ENCODE measurements at places on chromosomes 4 and X.

DNA sequence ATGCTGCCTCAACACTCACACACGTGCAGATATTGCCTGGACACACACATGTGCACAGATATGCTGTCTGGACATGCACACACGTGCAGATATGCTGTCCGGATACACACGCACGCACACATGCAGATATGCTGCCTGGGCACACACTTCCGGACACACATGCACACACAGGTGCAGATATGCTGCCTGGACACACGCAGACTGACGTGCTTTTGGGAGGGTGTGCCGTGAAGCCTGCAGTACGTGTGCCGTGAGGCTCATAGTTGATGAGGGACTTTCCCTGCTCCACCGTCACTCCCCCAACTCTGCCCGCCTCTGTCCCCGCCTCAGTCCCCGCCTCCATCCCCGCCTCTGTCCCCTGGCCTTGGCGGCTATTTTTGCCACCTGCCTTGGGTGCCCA lies 14.7 kb downstream of the FGFRL1 start:
- peak; percentile 18 for DNase-seq

DNA sequence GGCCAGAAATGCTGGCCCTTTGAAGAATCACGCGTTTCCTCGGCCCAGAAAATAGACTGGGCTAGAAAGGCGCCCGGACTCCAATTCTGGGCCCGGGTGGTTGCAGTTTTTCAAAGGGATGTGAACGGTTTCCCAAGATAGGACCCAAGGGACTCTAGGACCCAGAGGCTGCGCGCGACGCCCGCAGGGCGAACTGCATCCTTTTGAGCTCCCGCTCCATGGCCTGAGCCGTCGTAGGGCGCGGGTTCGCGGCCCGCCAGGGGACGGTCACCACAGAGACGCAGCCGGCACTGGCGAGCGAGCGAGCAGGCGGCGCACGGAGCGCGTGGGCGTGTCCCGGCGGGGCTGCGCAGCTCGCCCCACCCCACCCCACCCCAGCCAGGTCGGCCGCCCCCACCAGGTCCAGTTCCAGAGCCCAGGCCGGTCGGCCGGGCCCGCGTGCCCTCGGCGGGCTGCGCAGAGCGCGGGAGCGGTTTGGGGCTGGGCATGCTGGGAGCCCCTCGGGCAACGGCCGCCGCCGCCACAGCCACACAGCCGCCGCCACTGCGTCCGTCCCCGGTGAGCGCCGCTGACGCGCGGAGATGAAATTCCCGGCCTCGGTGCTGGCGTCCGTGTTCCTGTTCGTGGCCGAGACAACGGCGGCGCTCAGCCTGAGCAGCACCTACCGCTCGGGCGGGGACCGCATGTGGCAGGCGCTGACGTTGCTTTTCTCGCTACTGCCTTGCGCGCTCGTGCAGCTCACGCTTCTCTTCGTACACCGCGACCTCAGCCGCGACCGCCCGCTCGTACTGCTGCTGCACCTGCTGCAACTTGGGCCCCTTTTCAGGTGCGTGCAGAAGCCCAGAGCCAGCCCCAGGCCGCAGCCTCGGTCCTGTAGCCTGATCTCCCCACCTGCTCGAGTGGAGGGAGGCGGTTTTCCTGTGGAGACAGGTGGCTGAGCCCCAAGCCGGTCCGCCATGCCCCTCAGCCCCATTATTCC lies at the start of gene XK:
TSS of gene XK (plus strand) at position 411 of the 979 bp plus-strand sequence. CDS start at position 582, 171 bp downstream.
- DNase-seq, result peak; percentile 43

GRCh38 chrX:98380106-98380505 lies 1496.4 kb downstream of the RPA4 start:
- no peak for DNase-seq

DNA sequence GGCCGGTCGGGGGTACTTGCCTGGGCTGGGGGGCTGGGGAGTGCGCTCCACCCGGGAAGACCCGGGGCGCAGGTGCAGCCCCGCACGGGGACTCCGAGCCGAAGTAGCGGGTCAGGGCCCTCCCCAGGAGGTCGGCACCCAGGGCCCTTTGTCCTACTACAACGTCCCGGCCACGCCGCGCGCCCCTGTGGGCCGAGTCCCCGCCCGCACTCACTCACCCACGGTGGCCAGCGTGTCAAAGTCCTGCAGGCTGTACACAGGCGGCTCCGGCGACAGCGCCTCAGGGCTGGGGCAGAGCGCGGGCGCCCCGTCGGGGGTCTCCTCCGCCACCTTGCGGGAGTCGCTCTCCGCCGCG lies 602 bp downstream of the PRKX start:
- no peak for DNase-seq

GRCh38 chr4:181793096-181793495 lies 450.1 kb upstream of the TENM3 start:
- DNase-seq, result no peak

DNA sequence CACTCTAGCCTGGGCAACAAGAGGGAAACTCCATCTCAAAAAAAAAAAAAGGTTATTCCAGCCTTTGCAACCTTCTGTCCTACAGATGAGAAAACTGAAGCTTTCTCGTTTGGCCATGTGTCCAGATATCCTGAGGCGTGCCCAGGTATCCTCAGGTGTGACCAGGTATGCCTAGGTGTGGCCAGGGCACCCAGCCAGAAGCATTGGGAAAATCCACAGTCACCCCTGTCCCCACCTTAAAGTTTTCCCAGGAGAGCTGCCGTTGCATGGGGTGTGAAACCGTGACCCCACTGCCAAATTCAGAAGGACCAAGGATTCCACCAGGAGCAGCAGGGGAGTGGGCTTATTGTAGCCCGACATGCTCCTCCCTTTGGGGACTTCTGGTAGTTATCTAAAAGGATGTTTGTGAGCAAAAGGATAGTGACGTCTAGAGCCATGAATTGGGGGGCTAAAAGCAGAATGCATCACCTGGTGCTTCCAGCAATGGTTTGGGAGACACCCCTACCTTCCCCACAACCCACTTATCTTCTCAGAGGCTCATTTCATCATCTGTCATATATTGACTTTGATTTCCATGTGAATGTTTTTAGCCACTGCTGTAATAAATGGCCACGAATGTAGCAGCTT lies 4.0 kb upstream of the DHRSX start:
- no peak for DNase-seq

DNA sequence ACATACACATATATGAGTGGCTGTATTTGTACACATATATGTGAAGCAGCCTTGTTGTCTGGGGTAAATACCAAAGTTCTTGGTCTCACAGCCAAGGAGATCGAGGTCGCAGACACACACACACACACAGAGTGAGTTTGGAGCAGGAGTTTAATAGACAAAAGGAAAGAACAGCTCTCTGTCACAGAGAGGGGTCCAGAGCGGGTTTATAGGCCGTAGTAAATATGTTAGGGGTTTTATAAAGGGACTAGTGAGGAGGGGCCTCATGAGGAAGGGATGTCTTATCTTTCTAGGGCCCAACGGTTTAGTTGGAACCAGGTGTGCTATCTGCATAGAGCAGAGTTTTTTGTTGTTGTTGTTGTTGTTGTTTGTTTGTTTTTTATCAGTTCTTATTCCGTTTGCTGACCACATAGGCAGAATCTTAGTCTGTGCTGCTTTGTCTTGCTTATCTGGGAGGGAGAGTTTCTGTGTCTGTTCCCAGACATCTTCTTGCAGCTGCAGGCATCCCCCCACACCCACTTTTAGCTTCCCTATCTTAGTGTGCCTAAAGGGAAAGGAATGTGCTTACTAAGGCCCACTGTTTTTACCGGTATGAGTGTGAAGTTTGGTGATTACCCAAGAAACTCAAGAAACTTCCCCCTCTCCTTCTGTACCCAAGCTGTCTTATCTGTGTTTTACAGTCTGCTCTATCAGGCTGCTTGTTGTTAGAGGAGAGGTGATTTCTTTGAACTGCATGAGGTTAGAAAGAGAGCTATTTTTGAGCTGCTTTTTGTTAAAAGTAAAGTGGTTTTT lies 91.9 kb downstream of the TENT5D start:
- no peak for DNase-seq

DNA sequence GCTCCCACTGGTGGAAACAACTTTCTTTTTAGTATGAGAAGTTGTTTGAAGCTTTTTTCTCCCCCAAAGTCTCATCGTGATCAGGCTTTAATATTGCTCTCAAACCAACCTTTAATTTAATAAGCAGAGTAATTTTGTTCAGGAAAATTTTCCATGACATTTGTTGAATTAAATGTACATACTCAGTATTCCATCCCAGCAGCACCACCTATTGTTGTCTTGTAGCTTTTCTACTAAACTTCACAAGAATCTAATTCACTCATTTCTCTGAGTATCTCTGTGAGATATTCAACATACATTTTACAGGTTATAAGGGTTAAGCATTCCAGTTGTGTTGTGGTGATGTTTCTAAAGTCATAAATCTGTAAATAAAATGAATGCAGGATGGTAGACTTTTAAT lies 218.3 kb upstream of the HAND2 start:
- no peak for DNase-seq

- no peak for DNase-seq
These were observed 10.0 kb downstream of the TMEM164 start for GRCh38 chrX:110012818-110013485.

DNA sequence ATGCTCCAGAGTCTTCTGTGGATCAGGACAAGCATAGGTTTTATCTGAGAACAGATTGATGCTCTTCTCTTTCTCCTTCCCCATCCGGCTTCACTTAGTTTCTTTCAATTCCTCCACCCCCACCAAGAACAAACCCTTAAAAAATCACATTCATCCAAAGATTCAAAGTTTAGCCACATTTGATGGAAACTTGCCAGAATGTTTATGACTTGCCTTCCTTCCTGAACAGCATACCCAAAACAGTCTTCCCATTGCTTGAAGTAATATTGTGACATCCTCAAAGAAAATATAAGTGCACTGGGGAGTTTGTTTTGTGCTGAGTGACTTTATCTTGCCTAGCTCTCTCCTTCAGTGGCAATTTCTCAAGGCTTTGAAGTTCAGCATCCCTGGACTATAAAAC lies 83.0 kb downstream of the MAGEB17 start:
- DNase-seq, result no peak

DNA sequence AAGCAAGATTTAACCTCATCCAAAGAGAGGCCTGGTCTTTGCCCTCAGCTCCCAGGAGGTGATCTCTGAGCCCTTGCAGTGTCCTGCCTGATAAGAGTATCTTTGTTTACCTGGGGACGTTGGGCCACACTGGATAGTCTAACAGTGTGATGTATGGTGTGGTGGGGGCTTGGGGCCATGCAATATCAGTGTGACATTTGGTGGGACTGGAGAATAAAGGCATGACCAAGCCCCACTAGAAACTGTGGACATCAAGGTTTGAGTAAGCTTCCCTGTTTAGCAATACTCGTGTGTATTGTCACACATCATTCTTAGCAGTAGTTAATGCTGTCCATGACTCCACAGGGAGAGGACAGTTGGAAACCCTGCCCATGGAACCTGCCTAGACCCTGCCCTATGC lies 34.4 kb downstream of the BBS12 start:
- DNase-seq, result no peak

- no peak for DNase-seq
These were observed 22.5 kb downstream of the APOOL start for GRCh38 chrX:85026170-85026569.

DNA sequence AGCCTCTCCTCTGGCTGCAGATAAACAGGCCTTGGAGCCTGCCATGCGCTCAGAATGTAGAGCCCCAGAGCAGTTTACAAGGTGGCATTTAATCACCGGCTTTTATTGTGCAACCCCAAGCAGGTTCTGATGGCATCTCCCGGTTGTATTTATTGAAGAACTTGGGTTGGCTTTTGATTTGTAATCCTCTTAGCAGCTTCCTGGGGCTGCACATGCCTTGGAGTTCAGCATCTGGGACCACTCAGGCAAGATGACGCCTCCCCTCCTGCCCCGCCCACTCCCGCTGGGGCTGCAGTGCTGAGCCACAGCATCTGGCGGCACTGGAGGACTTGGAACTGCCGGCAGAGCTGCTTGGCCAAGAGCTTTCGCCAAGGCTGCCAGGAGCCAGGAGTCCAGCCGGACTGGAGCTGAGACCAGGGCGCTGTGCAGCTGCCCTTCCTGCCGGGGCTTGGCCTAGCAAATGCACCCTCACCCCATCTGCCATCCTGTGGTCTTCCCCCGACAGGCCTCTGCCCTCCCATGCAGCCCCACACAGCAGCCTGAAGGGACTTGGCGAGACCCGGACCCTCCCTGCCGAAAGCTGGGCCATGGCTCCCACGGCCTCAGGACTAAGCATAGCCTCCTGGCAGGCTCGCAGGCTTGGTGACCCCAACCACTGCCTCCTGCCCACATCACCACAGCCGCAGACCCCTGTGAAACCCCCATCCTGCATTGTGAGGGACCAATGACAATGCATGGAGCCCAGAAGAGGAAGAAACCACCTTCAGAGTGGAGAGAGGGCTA lies 5.4 kb downstream of the HTRA3 start:
- no peak for DNase-seq

- DNase-seq, result no peak
These were observed 212.5 kb upstream of the NDST3 start for GRCh38 chr4:117821834-117822233.

- no peak for DNase-seq
These were observed 108.2 kb upstream of the ADRA2C start for GRCh38 chr4:3657902-3658529.

DNA sequence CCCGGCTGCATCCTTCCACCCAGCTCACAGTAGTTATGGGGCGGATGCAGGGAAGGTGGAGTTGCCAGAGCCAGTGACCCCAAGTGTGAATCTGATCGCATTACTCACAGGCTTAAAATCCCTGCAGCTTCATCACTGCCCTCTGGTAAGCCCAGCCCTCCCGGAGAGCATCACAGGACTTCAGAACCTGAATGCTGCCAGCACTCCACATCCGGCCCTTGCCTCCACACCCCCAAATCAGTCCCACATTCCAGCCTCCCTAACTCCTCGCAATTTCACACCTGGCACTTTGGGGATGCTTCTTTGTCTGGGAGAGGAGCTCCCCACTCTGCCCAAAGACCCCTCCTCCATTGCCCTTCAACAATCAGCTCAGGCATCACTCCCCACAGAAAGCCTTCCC lies 15.6 kb downstream of the RASL11B start:
- DNase-seq, result no peak

- no peak for DNase-seq
These were observed 240.2 kb upstream of the F9 start for GRCh38 chrX:139290310-139290709.

- DNase-seq, result no peak
These were observed 2.4 kb upstream of the TBL1X start for GRCh38 chrX:9462456-9462855.

DNA sequence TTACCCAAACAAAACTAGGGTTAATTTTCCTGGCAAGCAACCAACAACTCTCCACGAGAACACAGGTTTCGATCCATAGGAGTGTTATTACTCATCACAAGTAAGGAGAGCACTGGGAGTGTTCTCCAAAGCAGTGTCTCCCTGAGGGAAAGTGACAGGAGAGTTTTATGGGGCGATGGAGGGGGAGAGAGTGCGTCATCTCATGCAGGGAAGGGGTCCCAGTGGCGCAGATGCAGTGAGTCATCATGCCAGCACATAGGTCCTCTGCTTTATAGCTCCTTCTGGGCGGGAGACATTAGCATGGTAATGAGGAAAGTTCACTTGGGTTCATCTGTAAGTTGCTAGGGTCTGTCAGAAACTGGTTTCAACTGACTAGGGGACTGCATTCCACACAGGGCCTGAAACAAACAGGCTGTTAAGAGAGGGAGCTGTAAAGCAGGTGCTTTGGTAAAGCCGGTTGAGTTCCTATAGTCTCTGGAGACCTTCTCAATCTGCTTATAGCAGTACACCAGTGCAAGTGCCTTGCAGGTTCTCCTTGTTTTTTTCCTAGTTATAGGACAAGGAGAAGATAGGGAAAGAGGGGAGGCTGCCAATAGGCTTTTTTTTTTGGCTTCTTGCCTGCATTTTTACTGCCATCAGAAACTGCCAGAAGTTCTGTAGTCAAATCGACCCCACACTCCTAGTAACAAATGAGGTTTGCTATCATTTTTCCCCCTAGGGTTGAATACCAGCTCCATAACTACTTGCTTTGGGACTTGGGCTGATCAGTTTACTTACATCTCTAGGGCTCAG lies 12.8 kb upstream of the BOD1L1 start:
- DNase-seq, result no peak
